ENCODE measurements at places on chromosomes 2 and 18.

DNA sequence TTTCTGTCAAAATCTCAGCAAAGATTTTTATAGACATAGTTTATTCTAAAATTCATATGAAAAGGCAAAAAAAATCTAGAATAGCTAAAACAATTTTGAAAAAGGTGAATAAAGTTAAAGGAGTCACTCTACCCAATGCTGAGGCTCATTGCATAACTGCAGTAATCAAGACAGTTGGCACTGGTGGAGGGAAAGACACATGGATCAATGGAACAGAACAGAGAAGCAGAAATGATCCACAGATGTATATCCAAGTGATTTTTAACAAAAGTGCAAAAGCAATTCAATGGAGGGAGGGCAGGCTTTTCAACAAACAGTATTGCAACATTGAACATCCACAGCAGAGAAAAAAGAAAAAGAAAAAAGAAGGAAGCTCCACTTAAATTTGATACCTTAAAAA, 162.8 kb downstream of the RBM43 start:
- no peak for DNase-seq

GRCh38 chr2:224946895-224947294, 95.4 kb downstream of the DOCK10 start:
- DNase-seq: peak; percentile 83

DNA sequence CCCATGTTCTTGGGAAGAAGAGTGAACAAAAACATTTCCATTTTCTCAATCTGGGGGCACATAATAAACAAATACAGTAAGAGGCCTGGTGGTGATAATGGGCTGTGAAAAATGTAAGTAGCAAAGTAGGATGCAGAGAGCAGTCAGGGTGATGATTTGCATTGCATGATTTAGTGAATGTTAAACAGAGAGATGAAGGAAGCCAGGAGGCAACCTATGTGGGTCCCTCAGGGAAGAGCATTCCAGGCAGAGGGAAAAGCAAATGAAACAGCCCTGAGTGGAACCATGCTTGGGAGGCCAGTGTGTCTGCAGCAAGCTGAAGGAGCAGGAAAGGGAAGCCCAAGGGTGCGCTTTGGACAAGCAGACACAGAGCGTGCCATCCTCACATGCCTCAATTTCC, 5.4 kb downstream of the VIT start:
- DNase-seq: no peak

- DNase-seq: no peak
Observed at GRCh38 chr2:11865805-11866204, 119.4 kb downstream of the LPIN1 start.

DNA sequence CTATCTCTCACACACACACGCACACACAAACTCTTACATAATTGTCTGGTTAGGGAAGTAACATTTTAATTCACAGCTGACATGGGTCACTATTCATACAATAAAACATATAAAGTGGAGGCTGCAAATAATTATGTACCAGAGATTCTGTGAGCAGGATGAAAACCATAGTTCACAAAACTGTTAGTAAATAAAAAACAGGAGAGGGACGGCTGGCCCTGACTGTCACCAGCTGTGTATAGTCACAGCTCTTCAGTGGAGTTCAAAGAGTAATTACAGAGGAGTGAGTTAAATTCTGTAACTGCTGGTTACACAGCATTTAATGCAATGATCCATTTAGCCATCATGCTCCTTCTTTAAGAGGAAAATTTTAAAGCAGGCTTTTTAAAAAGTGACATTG, 76.9 kb downstream of the NRXN1 start:
- DNase-seq: no peak

DNA sequence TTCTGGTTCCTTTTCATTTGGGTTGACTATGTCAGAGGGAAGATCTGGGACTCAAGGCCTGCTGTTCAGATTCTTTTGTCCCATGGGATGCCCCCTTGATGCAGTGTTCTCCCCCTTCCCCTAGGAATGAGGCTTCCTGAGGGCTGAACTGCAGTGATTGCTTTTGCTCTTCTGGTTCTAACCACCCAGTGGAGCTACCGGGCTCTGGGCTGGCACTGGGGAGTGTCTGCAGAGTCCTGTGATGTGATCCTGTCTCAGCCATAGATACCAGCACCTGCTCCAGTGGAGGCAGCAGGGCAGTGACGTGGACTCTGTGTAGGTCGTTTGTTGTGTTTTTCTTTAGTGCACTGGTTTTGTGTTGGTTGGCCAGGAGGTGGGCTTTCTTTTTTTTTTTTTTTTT, 32.1 kb upstream of the RHOB start:
- DNase-seq: no peak

DNA sequence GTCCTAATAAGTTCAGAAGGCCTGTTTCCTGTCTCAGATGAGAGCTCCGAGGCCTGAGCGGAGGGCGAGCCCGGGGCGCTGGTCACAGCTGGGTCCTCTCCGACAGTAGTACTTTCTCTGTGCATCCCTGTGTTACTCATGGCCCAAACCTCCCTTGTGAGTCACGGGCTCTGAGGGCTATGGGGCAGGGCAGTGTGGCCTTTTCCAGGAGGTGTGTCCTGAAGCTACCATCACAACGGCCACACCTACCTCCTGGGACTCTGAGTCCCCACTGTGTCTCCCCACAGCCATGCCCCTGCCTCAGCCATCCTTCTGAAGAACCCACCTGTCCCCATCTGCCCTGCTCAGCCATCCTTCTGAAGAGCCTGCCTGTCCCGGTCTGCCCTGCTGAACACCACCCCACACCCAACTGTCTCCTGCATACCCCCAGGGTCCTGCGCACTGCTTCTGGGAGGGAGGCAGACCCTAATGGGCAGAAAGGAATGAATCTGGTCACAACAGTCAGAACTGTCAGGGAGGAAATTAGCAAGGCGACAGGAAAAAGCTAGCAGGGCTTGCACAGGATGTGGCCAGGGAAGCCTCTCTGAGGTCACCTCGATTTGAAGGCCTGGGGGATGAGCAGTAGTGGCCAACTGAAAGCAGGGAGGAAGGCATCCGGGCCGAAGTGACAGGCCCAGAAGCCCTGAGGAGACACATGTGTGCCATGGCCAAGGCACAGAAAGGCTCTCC, 145.4 kb upstream of the RIOK3 start:
- DNase-seq: peak; percentile 48

- no peak for DNase-seq
Observed at GRCh38 chr2:62657783-62658182, 47.7 kb upstream of the EHBP1 start.

- DNase-seq: peak; percentile 75
Observed at GRCh38 chr2:37630301-37630700, 41.1 kb downstream of the CDC42EP3 start.

GRCh38 chr2:222399038-222399783, 25.1 kb upstream of the SGPP2 start:
- no peak for DNase-seq

GRCh38 chr2:113171334-113172075, 2.3 kb upstream of the PSD4 start:
- no peak for DNase-seq

DNA sequence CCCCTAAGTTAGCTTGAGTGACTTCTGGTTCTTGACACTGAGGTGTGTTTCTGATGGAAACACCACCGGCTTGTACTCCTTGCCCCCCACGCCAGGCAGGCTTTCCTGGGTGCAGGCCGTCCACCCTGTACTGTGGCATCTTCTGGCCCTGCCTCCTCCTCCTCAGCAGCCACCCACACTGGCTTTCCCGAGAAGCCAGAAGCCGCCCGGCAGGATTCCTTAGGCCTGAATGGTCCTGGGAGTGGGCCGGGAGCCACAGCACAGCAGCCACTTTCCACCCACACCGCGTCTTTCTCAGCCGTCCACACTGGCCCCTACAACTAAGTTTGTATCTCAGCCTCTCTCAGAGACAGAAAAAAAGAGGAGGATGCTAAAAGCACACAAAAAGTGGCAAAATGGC, 2.1 kb upstream of the HSBP1L1 start:
- no peak for DNase-seq

- DNase-seq: no peak
Observed at GRCh38 chr2:238916875-238917590, 69.1 kb downstream of the TWIST2 start.

DNA sequence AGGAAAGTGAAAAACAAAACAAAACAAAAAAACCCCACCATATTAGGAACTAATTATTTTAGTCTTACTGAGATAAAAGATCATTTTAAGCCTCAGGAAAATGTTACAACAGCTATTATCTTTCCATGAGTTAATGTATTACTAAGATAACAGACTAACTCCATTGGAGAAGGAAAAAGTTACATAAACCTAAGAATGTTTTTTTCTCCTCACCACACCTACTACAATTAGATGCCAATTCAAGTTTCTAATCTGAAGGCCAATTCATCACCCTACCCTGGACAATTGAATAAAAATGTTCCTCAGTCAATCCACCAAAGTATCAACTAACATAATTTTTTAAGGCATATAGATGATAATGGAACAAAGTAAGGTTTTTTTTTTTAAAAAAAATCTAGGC, 10.2 kb upstream of the GFPT1 start:
- no peak for DNase-seq

- DNase-seq: no peak
Observed at GRCh38 chr2:69054431-69054830, 41.5 kb downstream of the ANTXR1 start.

DNA sequence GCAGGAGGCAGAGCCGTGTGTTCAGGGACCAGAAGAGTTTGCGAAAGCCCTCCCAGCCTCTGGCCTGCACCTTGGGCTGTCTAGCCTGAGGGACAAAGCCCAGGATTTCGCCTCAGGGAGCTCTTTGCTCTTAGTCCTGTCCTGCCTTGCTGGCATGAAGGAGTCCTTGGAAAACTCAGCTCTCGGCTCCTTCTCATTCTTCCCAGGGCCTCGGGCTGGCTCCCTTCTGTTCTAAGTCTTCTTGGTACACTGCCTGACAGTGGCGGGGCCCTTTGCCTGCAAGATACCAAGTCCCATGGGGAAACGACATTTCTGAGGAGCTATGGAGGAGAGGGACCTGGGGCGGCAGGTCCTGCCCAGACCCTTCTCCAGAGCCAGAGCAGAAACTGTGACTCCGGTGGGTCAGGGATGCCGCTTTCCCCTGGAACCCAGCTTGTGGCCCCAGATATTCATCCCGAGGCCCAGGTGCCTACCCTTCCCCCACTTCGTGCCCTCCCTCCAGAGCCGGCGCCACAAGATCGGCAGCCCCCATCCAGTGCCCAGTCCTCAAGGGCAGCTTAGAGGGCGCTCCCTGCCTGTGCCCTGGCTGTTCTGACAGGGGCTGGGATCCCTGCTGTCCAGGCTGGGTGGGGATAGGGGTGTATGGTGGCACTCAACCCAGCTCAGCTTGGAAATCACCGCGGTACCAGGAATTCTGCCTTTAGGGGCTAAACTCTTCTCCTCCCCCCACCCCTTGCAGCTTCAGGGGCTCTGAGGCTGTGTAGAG, 5.5 kb upstream of the CYP26B1 start:
- DNase-seq: no peak

GRCh38 chr2:129923265-129924091, 56.0 kb upstream of the RAB6C start:
- peak; percentile 40 for DNase-seq

DNA sequence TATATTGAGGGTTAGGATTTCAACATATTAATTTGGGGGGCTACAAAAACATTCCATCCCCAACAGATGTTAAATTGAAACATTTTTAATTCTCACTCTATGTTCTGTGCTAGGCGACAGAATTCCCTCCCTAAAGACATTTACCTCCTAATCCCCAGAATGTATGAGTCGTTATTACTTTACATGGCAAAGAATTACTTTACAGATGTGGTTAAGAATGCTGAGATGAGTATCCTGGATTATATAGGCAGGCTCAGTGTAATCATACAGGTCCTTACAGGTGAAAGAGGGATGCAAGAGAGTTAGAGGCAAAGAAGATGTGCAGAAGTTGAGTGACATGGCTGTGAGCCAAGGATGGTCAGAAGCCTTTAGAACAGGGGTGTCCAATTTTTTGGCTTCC, 974.1 kb upstream of the ACVR2A start:
- DNase-seq: no peak

DNA sequence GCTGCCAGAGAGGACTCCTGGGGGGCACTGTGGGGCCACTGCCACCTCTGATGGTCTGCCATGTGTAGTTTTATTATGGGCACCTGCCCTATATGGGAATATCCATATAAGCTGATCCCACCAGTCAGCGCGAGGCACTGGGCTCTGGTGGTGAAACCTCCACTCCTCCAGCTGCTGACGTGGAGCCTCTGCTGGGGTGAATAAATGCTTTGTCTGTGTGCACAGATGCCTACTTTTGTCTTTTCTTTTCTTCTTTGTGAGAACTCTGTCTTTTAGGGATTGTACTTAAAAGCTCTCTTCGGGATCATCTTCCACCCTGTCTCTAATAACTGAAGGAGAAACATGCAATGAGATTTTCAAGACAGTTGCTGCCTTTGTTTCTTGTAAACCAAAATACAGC, 68.9 kb upstream of the NCK2 start:
- DNase-seq: no peak

- DNase-seq: no peak
Observed at GRCh38 chr2:101985793-101986164, 6.0 kb upstream of the IL1R2 start.

DNA sequence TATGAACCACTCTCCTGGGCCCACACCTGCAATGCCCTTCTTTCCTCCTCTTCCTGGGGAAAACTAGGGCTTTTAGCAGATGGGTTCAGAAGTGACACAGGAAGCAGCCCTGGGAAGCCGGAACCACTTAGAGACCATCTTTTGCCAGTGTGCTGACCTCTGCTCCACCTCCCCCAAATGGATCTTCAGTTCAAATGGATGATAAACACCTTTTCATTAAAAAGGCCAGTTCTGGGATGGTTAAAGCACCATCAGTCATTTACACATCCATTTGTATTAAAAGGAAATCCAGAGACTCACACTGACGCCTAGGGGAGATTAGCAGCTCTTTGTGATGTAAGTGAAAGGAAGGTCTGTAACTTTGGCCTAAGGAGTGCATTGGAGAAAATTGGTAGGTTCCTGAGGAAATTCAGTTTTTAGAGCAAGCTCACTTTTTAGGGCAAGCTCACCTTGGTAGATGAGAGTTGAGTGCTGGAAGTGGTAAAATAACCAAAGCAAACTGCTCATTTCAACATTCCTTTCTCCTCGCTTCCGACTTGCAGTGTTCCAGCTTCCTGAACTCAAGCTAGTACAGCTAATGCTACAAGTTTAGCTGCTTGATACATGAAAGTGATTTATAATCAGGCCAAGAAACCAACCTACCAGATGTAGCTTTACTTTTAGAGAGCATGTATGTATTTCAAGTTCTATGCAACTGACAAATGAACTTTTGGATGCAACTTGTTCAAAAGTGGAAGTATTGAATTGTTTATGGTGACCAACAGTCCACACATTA, 47.7 kb downstream of the ACTR2 start:
- no peak for DNase-seq

- no peak for DNase-seq
Observed at GRCh38 chr2:145690183-145690778, 1170.4 kb upstream of the ZEB2 start.

DNA sequence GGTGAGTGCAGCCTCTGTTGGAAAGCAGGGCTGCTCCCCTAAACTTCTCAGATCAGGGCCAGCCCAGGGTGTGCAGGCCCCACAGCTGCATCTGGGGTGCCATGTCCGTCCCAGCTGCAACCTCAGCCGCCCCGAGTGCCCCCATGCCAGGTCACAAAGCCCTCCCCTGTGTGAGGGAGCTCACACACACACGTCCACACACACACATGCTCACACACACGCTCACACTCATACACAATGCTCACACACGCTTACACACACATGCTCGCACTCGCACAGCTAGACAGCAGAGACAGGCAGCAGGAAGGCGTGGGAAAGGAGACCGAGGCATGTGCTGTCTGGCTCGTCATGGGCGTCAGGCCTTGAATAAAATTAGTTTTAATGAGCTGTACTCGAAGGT, 55.4 kb downstream of the ADI1 start:
- DNase-seq: no peak
